ENCODE measurements at places on chromosomes 2 and 18. TPM values are rescaled to one million over a fixed set of nuclear protein-coding genes. Genes with fewer than 3 reads are reported as not detected.

Gene ERFE
- total RNA-seq, result 9.5 TPM

DNA sequence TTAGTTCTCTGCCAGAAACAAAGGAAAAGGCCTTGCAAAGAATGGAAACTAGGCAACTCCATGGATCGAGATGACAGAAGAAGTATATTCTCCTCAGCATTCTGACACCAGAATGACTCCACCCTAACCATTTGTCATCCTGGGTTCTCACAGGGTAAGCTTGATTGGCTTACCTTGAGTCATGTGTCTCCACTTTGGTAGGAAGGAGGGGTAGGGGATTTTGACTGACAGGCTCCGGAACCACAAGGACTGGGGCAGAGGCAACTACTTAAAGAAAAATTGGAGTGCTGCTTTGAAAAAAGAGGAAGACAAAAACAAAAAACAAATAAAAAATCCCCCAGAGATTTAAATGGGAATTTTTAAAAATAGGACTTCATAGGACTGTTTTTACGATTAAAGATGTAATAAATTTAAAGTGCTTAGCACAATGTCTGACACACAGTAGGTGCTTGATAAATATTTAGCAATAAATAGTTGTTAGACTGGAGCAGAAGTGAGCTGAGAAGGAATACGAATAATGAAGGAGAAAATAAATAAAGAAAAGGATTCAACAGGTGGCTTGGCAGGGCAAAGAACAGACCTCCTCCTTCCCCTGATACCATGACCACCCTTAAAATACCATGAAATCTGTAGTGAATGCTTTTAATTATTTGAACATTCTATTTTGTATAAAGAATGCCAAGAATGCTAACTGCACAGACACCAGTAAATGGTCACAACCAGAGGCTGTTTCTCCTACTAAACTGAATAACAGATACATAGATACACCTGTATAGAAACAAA lies 230.2 kb downstream of the CDCA7 start:
- no peak overlapping the region for H3K27ac ChIP-seq
- H3K4me3 ChIP-seq, result no peak overlapping the region
- no peak for DNase-seq
- no peaks in the 10 kb centered on the region for H3K36me3 ChIP-seq
- no peaks in the 10 kb centered on the region for H3K27me3 ChIP-seq
- no peaks in the 10 kb centered on the region for H3K4me1 ChIP-seq

- H3K27ac ChIP-seq, result no peak overlapping the region
- DNase-seq, result no peak
- no peaks in the 10 kb centered on the region for H3K4me1 ChIP-seq
- no peak overlapping the region for H3K4me3 ChIP-seq
Observed at GRCh38 chr2:74584088-74584645, 29.6 kb downstream of the DOK1 start.

DNA sequence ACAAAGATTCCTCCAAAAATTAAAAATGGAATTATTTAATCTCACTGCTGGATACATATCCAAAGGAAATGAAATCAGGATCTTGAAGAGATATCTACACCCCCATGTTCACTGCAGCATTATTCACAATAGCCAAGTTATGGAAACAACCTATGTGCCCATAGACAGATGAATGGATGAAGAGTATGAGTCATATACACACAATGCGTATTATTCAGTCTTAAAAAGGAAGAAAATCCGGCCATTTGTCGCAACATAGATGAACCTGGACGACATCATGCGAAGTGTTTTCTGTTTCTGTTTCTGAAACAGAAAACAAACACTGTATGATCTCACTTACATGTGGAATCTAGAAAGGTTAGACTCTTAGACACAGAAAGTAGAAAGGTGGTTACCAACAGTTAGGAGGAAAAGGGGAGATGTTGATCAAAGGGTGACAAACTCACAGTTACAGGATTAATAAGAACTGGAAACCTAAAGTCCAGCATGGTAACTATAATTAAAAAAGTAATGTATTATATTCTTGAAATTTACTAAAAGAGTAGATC lies 87.8 kb upstream of the ERBB4 start:
- no peaks in the 10 kb centered on the region for H3K4me1 ChIP-seq
- no peak overlapping the region for H3K4me3 ChIP-seq
- no peak for DNase-seq
- no peaks in the 10 kb centered on the region for H3K36me3 ChIP-seq

DNA sequence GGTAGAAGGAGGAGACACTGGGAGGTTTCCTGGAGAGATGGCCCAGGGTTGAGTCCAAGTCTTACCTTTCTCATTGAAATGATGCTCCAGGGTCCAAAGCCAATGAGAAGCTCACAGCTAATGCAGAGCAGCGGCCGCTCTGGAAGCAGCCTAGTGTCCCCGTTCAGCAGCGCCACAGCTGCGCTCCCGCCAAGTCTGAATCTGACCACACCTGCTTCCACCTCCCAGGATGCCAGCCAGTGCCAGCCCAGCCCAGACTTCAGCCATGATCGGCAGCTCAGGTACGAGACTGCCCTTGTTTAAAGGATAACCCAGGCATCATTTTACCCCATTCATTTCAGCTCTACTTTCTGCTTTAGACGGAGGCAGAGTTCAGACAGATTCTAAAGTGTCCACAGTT lies 11.9 kb upstream of the RPL31 start:
- no peaks in the 10 kb centered on the region for H3K27me3 ChIP-seq
- H3K4me3 ChIP-seq, result no peak overlapping the region
- no peak for DNase-seq
- H3K4me1 ChIP-seq, result no peaks in the 10 kb centered on the region

Measured in testis (tissue), 5 donors.